DMS 273 treated with DMSO at 0.1 percent for 48 hours (cell line): ENCODE measurements at places on chromosomes 2 and 18.

DNA sequence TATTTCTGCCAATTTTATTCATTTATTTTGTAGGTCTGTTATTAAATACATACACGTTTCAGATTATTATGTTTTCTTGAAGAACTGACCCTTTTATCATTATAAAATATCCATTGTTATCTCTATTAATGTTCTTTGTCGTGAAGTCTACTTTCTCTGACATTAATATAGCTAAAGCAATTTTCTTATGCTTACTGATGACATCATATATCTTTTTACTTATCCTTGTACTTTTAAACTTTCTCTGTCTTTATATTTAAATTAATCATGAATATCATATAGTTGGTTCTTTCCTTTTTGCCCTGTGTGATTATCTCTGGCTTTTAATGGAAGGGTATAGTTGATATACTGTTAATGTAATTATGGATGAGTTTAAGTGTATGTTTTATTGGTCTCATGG, 36.5 kb upstream of the SLC9A2 start:
- no peak for DNase-seq

GRCh38 chr2:35298493-35298892, 1057.1 kb upstream of the CRIM1 start:
- no peak for DNase-seq

DNA sequence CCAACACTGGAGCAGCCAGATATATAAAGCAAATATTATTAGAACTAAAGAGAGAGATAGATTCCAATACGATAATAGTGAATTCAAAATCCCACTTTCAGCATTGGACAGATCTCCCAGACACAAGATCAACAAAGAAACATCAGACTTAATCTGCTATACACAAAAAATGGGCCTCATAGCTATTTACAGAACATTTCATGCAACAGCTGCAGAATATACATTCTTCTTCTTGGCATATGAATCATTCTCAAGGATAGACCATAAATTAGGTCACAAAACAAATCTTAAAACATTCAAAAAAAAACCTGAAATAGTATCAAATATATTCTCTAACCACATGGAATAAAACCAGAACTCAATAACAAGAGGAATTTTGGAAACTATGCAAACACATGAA, 23.8 kb upstream of the BAZ2B start:
- DNase-seq, result no peak

DNA sequence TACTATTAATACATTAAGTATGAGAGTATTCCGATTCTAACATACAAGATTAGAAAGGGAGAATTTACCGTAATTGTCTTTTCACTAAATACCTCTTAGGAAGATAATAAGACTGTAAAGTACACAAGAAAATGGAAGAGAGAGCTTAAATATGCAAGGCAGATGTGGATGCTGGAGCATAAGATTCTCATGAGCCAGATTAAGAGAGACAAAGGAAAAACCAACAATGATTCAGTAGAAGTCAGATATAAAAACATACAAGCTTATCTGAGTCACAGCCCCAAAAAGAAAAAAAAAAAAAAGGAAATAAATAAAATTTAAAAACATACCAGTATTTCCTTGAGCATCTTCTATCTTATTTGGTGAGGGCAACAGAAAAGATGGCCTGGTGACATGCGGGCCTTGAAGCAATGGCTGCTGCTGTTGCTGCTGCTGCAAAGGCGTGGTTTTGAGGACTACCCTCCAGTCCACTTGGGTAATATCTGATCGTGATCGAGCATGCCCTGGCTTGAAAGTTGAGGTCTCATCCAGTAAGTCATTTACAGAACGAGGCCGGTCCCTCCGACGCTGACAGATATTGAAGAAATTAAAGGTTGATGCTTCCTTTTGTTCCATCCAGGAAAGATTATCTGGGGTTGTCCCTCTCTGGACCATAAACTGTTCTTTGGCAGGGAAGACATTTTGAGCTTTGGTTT, 24.5 kb downstream of the PLEKHM3 start:
- no peak for DNase-seq

DNA sequence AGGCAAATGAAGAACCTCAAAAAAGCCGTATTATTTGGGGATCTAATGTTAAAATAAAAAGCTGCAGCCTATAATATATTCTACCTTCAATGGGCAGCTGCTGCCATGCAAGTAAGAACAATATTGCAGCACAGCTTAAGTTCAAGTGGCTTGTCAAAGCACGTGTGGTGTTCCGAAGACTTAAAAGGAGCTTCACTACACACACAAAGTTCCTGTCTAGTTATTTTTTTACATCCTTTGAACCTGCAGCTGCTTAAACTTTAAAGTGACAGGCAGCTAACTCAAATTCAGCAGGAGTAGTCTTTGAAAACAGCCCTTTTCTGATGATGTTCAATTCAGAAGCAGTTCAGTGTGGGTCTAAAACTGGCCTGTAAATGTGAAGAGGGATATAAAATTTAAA, 85.8 kb upstream of the XIRP2 start:
- no peak for DNase-seq
